PC-9 (cell line): ENCODE measurements at places on chromosomes 1 and 21.
A peak's percentile ranks its signal among the peaks of the same experiment; 100 is the strongest.

DNA sequence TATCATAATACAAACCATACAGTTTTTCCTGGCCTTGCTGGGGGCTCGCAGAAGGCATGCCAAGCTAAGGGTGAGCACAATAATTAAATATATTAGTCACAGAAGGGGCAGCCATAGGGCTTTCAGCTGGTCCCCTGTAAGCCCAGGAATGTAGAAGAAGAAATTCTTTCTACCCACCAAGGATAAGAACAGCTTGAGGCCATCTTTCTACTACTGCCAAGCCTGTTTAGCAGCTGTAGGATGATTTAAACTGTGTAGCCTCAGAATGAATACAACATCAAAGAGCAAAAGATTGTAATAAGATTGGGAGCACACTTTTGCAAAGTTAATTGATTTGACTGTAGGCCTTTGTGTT is 171.5 kb downstream of the LRRC7 start:
- no peak for DNase-seq

- DNase-seq: no peak
These were observed 92.0 kb downstream of the ETS2 start for GRCh38 chr21:38897532-38898421.

GRCh38 chr1:212589446-212589845 is 19.1 kb upstream of the ATF3 start:
- no peak for DNase-seq

GRCh38 chr1:203128431-203128715 is 847 bp downstream of the ADORA1 start:
- no peak for DNase-seq

DNA sequence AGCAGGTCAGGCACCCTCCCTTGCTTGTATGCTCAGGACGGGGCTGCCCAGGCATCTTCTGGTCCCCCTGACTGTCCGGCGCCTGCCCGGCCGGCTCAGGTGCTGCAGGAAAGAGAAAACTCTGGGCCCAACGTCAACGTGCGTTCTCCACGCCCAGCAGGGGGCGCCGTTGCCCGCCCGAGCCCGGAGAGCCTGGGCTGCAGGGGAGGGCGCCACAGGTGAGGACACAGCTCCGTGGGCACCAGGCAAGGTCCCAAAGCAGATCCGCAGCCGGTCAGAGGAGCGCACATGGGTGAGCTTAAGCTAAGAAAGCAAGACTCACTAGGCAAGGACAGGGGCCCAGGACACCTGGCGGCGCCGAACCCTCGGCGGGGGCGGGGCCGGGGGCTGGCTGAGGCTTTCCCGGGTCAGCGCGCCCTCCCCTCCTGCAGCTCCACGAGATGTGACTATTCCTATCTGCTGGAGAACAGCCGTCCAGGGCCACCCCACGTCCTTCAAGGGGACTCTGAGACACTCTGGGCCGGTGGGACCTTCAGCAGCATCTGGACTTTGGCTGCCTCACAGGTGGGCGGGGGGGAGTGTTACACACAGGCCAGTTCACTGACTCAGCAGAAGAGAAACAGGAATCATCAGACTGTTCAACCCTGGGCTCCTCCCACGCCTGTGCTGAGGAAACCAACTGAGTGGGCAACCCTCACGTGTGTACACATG is 29.3 kb downstream of the KRTAP10-1 start:
- DNase-seq: peak; percentile 47

- no peak for DNase-seq
These were observed 513.6 kb downstream of the PLPP3 start for GRCh38 chr1:56065729-56066128.

GRCh38 chr1:183577897-183578465 is 12.3 kb downstream of the NCF2 start:
- DNase-seq: no peak

- DNase-seq: no peak
These were observed 5.6 kb upstream of the ADAMTSL4 start for GRCh38 chr1:150543500-150544143.

DNA sequence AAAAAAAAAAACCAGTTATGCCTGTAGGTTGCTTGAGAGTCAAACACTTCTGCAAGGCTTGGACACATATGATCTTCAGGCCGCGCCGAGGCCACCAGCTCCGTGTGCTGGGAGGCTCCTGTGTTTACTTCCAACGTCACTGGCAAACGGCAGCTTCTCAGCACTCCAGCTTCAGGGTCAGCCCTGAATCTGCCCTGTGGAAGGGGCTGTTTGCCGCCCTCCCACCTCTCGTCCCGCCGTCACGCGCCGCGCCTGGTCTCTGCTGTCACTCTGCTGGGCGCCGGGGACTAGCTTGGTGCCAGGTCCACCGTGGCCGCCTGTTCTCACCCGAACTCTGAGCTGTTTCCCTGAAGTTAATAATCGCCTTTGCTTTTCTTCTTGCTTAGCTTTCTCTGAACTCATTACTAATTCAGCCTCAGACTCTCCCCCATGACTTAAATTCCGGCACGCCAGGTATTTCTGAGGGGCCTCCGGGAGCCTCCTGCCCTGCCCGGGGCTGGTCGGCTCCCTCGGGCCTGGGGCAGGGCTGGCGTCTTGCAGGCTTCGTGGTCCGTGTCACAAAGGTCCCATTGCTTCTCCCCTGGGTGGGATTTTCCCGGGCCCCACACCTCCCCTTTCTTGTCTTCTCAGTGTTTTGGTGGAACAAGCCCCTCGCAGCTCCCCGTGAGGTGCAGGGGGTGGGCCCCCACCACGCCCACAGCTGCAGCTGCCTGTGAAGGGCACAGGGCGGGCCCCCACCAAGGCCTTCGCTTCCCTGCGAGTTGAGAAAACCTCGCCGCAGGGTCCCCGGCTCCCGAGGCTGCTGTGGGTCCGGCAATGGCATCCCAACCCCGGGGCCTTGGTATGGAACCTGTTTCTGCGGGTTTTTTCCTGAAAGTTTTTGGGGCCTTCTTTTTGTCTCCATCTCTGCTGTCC is 14.6 kb upstream of the C1orf159 start:
- no peak for DNase-seq

GRCh38 chr1:87292684-87293493 is 35.8 kb upstream of the LMO4 start:
- DNase-seq: peak; percentile 48

DNA sequence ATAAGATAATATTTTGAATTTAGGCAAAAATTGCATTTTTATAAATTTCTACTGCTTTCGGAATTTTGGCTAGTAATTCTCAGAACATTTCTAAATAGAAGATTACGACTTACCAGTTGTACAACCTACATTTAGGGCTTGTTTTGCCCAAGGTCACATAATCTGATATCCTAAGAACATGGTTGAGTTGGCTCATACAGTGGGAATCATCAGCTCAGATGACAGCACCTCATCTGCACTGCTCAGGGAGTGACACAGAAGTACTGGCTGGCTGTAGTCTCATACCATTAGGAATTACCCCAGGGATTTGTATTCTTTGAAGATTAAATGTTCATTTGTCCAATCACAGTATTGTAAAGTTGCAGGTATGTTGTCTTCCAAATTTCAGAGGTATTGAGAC is 217.6 kb downstream of the ADGRL2 start:
- no peak for DNase-seq

GRCh38 chr1:194052514-194053338 is 866.3 kb upstream of the B3GALT2 start:
- DNase-seq: no peak

DNA sequence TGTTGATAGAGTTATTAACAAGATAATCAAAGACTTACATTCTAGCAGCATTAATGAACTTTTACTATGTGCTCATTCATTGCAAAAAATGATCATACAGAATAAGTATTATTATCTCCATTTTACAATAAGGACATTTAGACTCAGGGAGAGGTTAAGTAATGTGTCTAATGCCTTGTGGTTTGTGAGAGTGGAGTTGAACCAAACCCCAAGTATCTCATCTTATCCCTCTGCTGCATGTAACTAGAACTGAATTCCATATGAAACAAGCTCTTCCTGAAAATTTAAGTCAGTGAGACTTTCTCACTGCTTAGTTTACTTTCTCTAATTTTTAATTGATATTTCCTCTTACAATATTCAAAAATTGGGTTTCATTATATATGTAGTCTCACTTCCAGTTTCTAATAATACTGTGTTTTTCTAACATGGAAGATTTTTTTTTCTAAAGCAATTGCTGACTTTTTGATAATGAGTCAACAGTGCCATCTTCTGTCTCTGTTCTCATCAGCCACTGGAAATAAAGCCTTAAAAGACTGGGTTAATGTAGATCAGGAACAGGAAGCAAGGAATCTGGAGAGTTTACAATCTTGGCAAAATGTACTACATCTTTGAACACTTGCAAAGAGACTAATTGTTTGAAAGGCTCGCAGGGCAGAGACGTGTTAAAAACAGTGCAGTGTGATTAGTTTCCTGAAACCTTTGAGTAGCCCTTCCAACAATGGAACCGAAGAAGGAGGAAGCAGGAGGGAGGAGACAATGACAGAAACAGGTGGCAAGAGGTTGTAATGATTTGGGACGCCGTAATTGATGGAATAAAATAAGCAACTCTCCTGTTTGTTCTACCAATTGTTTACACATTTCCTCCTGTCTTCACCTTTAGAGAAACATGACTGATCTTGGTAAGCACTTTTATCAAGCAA is 567.6 kb downstream of the MRPL39 start:
- no peak for DNase-seq

DNA sequence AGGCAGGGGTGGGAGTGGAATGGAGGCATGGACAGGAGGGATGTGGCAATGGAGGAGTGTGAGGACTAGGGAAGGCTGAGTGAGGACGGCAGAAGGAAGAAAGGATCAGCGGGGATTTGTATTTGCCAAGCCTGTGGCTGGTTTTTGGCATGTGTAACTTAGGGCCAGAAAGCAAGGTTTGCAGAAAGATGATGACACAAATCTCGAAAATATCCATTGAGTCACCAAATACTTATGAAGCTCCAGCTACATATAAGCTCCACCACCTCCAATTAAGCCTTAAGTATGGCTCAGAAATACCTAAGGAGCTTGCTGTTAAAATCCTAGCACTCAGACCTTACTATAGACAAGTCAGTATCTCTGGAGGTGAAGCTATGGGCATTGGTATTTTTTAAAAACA is 90.1 kb downstream of the OMA1 start:
- DNase-seq: no peak

DNA sequence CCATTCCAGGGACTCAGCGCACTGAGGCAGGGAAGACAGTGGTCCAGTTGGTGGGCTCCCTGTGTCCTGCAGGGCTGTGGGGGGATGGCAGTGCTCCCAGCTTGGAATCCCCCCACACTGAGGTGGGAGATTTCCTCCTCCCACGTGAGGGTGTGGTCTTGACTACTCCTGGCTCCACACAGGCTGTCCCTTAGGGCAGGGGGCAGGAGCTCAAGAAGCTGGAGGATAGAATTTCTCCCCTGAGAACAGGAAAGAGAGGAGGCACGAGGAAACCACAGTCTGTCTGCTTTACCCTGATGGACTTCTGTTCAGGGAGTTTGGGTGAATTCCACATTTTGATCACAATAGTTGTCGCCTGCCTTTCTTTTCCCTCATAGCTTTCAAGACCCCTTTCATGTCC is 62.1 kb downstream of the CACNA1E start:
- DNase-seq: no peak
